ENCODE measurements at places on chromosomes 6 and 20. TPM values are rescaled to one million over a fixed set of nuclear protein-coding genes. Genes with fewer than 3 reads are reported as not detected.

Gene DCDC2
- 0.16 TPM for total RNA-seq

Gene SOBP
- total RNA-seq, result 3.5 TPM

Gene CASS4
- total RNA-seq, result 1.8 TPM

Gene ME1
- 28.7 TPM for total RNA-seq

Gene SPTLC3
- 3.6 TPM for total RNA-seq

Gene CNR1
- not detected for total RNA-seq

Gene AVP
- total RNA-seq, result not detected

Gene NMBR
- total RNA-seq, result not detected

Gene MEP1A
- total RNA-seq, result not detected

Gene PANK2
- total RNA-seq, result 65.6 TPM

Gene GJA10
- not detected for total RNA-seq

Gene HCK
- total RNA-seq, result 0.65 TPM

Gene FAM83C
- total RNA-seq, result under 0.01 TPM

Gene DLL1
- total RNA-seq, result 0.32 TPM

Gene CALHM5
- total RNA-seq, result 4.4 TPM

Gene OPRL1
- 3.2 TPM for total RNA-seq

Gene NOX3
- not detected for total RNA-seq

Gene OLIG3
- total RNA-seq, result not detected

Gene C6orf141
- total RNA-seq, result 0.12 TPM

Gene QKI
- 224 TPM for total RNA-seq

Gene TRAPPC3L
- not detected for total RNA-seq

Gene ABHD16B
- not detected for total RNA-seq

Gene ZNF341
- 2.6 TPM for total RNA-seq

Gene SRMS
- total RNA-seq, result not detected

Gene ADNP
- total RNA-seq, result 29.5 TPM

Gene DOK5
- 21.3 TPM for total RNA-seq

Gene RGS17
- total RNA-seq, result 2.6 TPM

Gene RBBP9
- 18.1 TPM for total RNA-seq

Gene PIGU
- total RNA-seq, result 8.8 TPM

Gene STXBP5
- total RNA-seq, result 108 TPM

Gene SLC44A4
- not detected for total RNA-seq

Gene DEFB132
- total RNA-seq, result not detected

Gene DEF6
- 0.81 TPM for total RNA-seq

Gene MUC22
- total RNA-seq, result not detected

Gene PTCHD4
- 4.7 TPM for total RNA-seq

Gene ZNF831
- not detected for total RNA-seq

Gene MYCT1
- 0.16 TPM for total RNA-seq

Gene SLC26A8
- not detected for total RNA-seq

Gene COL9A1
- not detected for total RNA-seq

Gene SULF2
- total RNA-seq, result 38.9 TPM

Gene SNAP91
- 0.49 TPM for total RNA-seq

Gene CCN6
- total RNA-seq, result not detected
